ENCODE measurements at places on chromosomes 13 and 19. TPM values are rescaled to one million over a fixed set of nuclear protein-coding genes. Genes with fewer than 3 reads are reported as not detected.

The CD22 gene
- not detected for total RNA-seq

The CBLC gene
- not detected for total RNA-seq

The COX7A1 gene
- total RNA-seq, result 3.9 TPM

The ZNF586 gene
- 69.7 TPM for total RNA-seq

The CGB5 gene
- total RNA-seq, result not detected

The INSL3 gene
- not detected for total RNA-seq

The LRFN3 gene
- total RNA-seq, result 10.5 TPM

The SIGLEC5 gene
- total RNA-seq, result not detected

GRCh38 chr13:80497439-80497838 is 156.5 kb upstream of the SPRY2 start:
- no peak for DNase-seq

DNA sequence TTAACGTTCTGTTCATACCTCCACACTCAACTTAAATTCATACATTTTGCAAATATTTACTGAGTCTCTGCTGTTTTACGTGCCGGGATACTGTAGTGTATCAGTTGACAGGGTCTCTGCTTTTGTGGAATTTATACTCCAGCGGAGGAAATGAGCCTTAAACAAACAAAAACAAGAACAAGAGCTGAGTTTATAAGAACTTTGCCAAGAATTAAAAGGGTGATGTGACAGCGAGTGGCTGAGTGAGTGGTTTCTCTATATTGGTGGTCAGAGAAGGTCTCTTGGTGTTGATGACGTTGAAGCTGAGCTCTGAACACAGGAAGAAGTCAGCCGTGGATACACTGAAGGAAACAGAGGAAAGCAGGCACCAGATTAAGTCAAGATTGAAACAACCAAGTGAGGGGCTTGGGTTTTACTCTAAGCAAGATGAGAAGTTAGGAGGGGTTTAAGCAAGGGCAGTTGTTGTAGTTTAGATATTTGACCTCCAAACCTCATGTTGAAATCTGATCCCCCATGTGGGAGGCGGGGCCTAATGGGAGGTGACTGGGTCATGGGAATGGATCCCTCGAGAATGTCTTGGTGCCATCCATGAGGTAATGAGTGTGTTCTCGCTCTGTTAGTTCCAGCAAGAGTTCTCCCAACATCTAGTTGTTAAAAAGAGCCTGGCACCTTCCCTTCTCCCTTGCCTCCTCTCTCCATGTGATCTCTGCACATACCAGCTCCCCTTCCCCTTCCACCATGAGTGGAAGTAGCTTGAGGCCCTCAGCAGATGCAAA is 248.3 kb downstream of the DCLK1 start:
- DNase-seq, result no peak

GRCh38 chr13:92300651-92301050 is 902.2 kb downstream of the GPC5 start:
- DNase-seq, result no peak

DNA sequence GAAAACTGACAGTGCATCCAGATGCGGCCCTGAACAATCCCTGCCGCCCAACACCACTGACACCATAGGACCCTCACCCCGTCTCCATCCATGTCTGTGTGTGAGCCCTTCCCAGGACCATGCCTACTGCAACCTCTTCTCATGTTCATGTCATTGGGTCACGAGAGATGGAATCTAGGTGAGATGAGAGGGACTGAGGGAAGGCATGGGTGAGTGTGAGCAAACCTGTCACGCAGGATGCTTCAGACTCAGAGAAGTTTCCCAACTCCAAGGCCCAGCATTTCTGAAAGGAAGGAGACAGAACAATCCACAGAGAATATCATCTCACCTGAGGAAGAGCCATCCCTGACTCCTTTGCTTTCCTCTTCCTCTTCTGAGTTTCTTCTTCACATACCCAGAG is 5.7 kb downstream of the ZNF888 start:
- DNase-seq, result no peak

- DNase-seq, result no peak
These were observed 380.8 kb downstream of the LMO7 start for GRCh38 chr13:76016799-76017400.

- no peak for DNase-seq
These were observed 707.5 kb downstream of the SLITRK6 start for GRCh38 chr13:85091631-85092234.

- DNase-seq, result peak; percentile 55
These were observed 10.3 kb upstream of the BBC3 start for GRCh38 chr19:47240996-47241918.

DNA sequence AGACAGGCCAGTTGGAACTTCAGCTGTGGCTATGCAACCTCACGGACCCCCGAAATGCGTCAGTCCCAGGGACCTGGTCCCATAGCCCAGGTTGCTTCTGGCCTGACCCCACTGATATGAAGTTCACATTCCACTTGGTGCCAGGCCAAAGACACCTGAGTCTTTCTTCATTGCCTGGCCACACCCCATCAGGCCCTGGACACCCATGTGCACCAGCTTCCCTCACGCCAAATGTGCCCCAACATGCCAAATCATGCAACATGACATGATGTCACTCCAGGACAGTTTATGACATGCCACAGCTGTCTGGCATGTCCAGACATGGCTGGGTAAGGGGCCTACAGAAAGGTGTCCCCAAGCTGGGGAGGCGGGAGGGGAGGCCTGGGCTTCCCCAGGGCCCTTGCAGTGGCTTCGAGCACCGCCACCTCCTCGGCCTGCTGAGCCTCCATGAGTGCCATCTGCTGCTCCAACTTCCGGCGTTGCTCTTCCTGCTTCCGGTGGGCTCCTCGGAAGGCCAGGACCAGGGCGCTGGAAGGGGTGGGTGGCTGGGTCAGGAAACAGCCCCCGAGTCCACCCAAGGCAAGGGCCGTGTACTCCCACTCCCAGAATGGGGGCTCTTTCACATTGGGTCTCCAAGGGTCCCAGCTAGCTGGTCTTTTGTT is 4.3 kb upstream of the NR2F6 start:
- no peak for DNase-seq

- DNase-seq, result no peak
These were observed 81.7 kb downstream of the TNFRSF19 start for GRCh38 chr13:23651887-23652286.

- DNase-seq, result no peak
These were observed 15.3 kb upstream of the KCTD4 start for GRCh38 chr13:45216193-45216592.

- no peak for DNase-seq
These were observed 621.4 kb downstream of the DIAPH3 start for GRCh38 chr13:59542303-59542702.

GRCh38 chr19:54462655-54463530 is 685 bp downstream of the LENG9 start:
- no peak for DNase-seq

- no peak for DNase-seq
These were observed 19.6 kb downstream of the TMEM150B start for GRCh38 chr19:55305491-55305890.

GRCh38 chr13:110961959-110962358 is 47.1 kb upstream of the ANKRD10 start:
- DNase-seq, result no peak
